ENCODE measurements at places on chromosomes 1 and 21. TPM values are rescaled to one million over a fixed set of nuclear protein-coding genes. Genes with fewer than 3 reads are reported as not detected.

DNA sequence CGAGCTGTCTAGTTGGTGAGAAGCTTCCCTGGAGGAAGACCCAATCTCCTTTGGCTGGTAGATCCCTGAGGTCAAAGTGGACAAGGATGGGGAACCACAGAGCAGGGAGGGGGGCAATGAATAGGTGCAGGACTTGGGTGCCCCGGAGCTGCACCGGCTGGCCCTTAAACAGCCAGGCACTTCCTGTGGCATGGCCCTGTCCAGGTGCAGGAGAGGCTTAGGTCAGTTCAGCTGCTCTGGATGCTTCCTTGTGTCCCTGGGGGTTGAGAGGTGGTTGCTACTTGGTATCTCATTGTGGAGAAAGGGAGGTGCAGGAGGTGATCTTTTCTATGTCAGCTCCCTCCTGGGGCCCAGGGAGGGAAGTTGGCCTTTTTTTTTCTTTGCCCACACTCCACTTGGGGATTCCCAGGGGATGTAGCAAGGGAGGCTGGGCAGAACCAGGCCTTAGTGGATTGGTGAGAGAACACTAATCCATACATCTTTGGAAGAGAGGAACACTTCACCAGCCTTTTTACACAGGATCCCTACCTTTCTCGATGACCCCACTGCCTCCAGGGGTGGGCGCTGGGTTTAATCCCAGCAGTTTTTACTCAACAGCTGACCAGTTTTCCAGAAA lies 1.2 kb upstream of the ST3GAL3 start:
- no peak for DNase-seq

DNA sequence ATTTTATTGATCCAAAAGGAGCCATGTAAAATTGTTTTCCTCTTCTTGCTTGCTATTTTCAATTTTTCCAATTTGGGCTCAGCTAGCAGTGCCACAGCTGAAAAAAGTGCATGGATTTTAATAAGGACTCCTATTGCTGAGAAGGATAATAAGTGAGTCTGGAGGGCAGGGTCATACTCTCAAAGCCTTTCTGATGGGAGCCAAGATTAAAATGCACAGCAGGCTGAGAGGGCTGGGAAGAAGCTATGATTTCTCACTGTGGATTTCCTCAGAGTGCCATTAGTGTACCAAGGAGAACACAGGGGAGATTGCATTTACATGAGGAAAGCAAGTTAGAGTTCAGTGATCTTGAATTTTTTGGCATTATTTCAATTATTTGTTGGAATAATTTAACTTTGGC lies 261.3 kb downstream of the ST6GALNAC3 start:
- no peak for DNase-seq

DNA sequence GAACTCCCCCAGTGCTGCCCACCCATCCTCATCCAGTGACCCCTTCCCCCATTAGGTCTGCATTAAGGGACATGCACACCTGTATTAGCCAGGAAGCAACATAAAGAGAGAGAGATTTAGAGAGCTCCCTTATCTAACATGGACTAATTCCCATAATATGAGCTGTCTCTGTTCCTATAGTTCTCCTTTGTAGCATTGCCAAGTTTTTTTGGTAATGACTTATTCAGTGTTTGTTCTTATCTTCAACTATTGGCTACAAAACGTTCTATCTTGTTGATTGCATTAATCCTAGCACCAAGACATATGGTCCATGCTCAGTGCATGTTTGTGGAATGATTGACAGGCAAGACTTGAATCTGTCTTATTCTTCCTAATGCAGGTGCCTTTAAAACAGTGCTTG lies 264.0 kb downstream of the ADGRL2 start:
- no peak for DNase-seq

DNA sequence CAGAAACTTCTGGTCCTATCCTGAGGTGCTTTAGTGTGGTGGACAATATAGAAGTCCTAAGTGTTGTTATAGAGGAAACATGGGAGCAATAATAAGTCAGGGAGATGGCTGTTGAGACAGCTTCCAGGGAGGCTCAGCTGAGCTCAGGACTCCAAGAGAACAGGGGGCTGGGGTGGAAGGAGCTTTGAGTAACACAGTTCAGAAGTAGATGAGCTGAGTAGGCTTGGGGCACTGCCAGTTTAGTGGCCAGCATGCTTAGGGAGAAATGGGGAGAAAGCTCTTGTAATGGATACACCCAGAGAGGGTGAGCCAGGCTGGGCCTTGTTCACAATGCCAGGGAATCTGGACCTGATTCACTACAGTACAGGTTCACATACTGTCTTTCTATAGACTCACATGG lies 201.6 kb downstream of the DAB1 start:
- no peak for DNase-seq

Gene NBPF6
- 3.3 TPM for total RNA-seq

Gene PATJ
- total RNA-seq: 153 TPM

Gene OR2L2
- not detected for total RNA-seq

Gene RSPO1
- total RNA-seq: 2.5 TPM

Measured in Peyer's patch (tissue), 4 donors.